ENCODE measurements at places on chromosomes 5 and 9.

- DNase-seq = no peak
Observed at GRCh38 chr5:16994565-16994964, 58.5 kb upstream of the MYO10 start.

- DNase-seq = no peak
Observed at GRCh38 chr5:156031181-156031580, 295.8 kb upstream of the SGCD start.

- no peak for DNase-seq
Observed at GRCh38 chr5:38249301-38249700, 9.1 kb upstream of the EGFLAM start.

GRCh38 chr9:137956688-137957385, 79.3 kb downstream of the CACNA1B start:
- DNase-seq = no peak

DNA sequence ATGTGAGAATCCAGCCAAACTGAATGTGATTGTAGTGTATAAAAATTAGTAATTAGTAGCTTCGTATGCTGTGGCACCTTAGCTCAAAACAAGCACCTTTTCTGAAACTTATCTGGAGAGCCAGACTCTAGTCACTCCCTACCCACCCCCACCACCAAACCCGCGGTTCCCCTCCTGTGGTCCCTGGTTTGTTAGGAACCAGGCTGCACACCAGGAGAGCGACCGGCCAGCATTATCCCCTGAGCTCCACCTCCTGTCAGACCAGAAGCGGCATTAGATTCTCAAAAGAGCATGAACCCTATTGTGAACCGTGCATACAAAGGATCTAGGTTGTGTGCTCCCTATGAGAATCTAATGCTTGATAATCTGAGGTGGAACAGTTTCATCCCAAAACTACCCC, 498.6 kb downstream of the CHSY3 start:
- no peak for DNase-seq

DNA sequence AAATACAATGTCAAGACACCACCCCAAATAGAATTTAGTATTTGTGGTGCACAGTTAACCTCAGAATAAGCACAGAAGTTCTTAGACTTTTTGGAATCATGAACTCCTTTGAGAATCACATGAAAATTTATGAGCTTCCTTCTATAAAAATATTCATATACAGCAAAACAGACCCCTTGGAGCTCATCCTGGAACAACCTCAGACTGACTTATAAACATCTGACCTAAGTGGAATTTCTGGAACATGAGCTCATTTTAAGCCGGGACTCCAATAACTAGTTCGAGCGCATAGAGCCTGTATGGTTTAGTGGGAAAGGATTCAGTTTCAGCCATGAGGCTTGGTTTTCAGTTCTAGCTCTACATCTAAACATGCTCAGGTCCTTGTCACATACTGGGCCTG, 192.3 kb downstream of the DEPDC1B start:
- DNase-seq = no peak

DNA sequence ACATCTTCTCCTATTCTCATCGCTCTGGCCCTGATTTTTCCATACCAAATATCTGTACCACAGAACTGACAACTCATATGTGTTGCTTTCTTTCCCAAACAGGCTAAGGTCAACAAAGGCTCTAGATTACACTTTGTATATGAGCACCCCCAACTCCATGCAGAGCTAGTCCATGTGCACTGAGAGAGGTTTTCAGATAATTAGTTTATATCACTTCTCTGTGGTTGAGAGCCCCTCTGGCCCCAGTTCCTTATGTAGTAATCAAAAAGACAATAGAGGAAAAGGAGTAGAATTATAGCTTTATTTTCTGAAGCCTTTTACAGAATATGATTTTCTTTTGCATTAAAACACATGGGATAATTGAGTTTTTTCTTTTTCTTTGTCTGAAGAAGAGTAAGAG, 120.0 kb downstream of the TRIO start:
- DNase-seq = no peak

DNA sequence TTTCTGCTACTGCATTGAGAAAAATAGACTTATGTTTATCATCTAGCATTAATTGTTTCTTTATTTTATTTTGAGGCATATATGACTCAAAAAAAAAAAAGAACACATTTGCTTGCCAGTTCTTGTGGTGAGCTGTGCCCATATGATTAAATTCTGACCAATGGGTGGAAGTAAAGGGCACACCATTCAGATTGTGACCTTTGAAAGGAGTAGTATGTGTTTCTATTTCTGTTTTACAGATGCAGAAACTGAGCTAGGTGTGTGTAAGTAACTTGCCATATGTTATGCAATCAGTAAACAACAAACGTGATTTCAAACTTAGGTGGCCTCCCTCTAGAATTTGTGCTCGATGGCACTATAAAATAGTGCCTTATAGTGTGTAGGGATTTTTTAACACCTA, 368.1 kb upstream of the EDIL3 start:
- no peak for DNase-seq

DNA sequence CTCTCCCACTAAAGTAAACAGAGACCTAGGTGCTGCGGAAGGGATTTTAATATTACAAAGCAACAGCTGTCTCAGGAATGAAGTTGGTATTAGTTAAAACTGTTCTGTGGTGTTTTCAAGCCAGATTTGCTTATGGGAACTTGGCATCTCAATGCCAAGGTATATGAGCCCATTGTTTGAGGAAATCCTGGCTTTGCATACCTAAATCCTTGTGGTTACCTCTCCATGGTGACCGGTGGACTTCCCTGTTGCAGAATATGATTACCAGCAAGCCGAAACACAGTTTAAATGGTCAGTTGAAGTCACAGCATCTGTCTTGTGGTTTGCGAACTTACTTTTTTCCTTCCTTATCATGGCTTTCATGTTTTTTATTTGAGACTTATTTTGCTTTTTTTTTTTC, 62.3 kb upstream of the TXNDC8 start:
- DNase-seq = no peak

GRCh38 chr5:91329283-91329682, 53.8 kb downstream of the ARRDC3 start:
- no peak for DNase-seq

- no peak for DNase-seq
Observed at GRCh38 chr5:119336262-119336661, 19.6 kb upstream of the TNFAIP8 start.

GRCh38 chr5:170513856-170514525, 10.2 kb downstream of the KCNIP1 start:
- no peak for DNase-seq

DNA sequence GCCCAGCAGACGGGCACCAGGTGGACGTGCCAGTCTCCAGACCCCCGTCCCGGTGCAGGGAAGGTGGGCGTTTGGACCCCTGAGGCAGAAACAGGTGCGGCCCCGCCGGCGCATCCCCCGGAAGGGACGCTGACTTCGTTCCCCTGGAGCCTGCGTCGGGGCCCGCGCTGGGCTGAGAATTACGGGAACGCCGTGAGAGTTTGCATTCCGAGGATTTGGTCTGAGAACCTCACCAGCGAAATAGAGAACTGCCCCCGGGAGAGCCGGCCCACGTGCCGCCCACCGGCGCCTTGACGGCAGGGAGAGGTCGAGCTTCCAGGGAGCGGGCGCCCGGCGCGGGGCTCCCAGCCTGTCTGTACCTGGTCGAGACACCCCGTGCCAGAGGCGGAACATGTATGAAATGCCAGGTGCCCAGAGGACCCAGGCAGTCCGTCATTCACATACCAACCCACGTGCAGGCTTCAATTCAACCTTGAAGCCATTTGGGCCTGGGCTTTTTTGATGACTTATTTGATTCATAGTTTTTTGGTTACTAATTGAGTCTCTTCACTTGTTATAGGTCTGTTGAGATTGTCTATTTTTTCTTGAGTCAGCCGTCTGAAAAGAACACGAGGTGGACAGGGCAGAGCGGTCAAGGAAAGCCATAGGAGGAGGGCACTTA, 877 bp upstream of the CAMSAP1 start:
- no peak for DNase-seq

- DNase-seq = no peak
Observed at GRCh38 chr5:31942546-31942945, 231.6 kb downstream of the GOLPH3 start.

DNA sequence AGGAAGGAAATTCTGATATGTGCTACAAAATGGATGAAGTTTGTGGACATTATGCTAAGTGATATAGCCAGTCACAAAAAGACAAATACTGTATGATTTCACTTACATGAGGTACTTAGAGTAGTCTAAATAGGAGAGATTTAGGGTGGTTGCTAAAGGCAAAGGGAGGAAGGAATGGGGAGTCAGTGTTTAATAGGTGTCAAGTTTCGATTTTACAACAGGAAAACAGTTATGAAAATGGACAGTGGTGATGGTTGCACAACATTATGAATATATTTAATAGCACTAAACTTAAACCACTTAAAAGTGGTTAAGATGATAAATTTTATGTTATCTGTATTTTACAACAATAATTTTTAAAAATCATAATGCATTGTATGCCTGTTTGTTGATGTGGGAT, 40.4 kb upstream of the ECM2 start:
- DNase-seq = no peak

- DNase-seq = no peak
Observed at GRCh38 chr5:133154274-133155075, 102.7 kb downstream of the HSPA4 start.

DNA sequence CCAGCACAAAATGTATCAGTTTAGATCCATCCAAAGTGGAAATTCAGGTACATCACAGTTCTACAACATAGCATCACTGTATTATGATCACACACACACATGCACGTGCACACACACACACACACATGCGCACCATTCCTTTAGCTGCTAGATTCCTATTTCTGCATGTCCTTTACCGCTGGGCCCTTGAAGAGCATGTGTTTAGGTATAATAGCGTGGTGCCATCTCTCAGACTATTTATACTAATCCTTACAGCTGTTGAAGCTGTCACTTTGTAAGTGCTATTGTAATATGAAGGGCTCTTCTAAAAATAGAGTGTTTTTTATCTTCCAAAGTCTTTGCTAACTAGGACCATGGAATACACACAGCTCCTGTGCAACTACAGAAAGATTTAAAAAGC, 308.8 kb upstream of the TRPC7 start:
- no peak for DNase-seq

DNA sequence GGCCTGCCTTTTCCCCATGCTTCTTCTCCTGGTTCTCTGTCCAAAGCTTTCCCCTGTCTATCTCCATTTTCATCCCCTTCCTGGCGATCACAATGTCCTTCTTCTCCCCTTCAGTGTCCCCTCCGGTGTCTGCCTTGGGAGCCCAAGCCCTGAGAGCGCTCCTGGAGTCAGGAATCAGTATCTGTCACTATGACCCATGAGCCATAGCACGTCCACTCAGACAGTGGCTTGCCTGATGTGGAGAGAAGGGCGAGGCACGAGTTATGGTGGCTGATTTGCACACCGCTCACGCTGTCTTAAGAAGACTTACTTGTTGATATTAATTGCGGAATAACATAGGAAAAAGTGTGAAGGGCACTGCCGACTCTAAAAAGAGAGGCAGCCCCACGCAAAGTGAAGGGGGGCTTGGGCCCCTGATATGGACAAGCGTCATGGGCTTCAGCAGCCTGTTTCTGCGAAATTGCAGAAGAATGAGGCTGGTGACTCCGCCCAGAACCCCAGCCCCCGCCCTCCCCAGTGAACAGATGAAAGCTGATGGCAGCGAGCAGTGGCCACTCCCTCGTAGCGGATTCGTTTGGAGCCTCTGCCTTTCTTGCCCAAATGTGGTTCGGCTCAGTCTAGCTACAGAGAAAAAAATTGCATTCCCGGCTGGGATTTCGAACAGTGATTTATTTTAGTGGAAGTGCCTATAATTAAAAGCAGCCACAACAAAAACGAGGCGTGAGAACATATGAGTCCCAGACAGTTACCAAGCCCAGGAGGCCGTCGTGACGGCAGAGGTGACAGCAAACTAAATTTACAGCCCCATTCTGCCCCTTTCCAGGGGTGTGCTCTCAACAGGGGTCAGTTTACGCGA, 149.8 kb downstream of the ICE1 start:
- no peak for DNase-seq

DNA sequence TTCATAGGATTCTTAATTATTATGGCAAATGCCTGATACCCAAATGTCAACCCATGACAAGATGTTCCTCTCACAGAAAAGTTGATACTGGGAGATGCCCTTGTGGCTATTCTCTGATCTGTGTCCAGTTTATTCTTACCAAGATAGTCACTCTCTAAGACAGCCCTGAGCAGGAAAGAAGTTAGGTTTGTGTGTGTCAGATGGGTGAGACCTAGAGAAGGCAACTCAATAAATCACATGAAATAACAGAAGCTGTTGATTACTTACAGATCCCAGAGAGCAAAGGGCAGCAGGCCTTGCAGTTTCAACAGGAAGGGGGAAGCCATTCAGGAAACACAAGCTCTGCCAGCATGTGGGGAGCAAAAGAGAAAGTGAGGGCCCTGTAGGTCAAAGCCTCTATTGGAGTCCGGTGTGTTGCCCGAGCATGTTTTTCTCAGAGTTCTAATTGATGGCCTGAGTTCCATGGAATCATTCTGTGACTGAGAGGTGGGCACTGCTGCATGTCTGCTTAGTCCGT, 1193.7 kb upstream of the CDH18 start:
- no peak for DNase-seq

- DNase-seq = no peak
Observed at GRCh38 chr9:96320749-96321280, 18.8 kb upstream of the HSD17B3 start.

- no peak for DNase-seq
Observed at GRCh38 chr9:81035171-81035570, 654.2 kb downstream of the TLE1 start.

DNA sequence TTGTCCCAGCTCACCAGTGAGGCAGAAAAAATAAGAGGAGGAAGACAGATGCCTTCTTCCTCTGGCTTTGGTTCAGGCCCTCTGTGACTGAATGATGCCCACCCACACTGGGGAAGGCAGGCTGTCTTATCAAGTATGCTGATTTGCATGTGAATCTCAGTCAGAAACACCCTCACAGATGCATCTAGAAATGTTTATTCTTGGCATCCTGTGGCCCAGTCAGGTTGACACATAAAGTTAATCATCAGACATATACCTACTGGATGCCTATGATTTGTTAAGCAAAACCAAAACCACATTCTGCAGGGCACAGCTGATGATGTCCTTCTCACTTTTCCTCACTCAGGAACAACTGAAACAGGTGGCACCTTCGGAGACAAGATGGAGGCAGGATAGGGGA, 243.4 kb upstream of the KCNN2 start:
- DNase-seq = no peak

DNA sequence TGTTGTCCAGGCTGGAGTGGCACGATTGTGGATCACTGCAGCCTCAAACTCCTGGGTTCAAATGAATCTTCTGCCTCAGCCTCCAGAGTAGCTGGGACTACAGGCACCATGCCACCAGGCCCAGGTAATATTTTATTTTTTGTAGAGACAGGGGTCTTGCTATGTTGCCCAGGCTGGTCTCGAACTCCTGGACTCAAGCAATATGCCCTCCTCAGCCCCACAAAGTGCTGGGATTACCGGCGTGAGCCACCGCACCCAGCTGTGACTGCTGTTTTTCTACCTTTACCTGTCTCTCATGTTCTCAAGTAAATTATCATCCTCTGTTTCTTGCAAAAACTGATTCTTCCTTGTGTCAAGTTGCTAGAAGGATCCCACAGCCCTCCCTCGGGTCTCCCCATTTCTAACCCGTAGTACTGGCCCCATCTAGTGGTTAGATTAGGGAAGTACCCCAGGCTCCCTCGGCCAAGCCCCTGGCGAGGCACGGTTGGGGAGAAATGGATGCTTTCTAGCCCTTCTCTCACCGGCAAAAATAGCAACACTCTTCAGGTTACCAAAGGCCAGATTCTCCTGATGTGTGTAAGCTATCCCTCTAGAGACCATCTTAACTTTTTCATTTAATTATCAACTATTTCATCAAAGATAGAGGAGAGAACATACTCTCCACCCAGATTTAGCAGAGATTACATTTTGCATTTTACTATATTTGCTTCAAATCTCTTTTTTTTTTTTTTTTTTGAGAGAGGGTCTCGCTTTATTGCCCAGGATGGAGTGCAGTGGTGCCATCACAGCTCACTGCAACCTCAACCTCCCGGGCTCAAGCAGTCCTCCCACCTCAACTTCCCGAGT, 19.2 kb upstream of the TOR1B start:
- peak; percentile 57 for DNase-seq
